ENCODE measurements at places on chromosomes 2 and 18. TPM values are rescaled to one million over a fixed set of nuclear protein-coding genes. Genes with fewer than 3 reads are reported as not detected.

Gene EPG5
- total RNA-seq, result 79.1 TPM

Gene SP9
- total RNA-seq, result not detected

Gene MSTN
- 0.29 TPM for total RNA-seq

Gene GATA6
- 5.7 TPM for total RNA-seq

Gene NETO1
- 0.17 TPM for total RNA-seq

Gene NAT8
- total RNA-seq, result not detected

Gene LCT
- under 0.01 TPM for total RNA-seq

Gene RAB6C
- total RNA-seq, result not detected

Data from smooth muscle cell of trachea (primary cell).